ENCODE measurements at places on chromosomes 12 and 14.

GRCh38 chr12:115093261-115093660 lies 409.3 kb upstream of the TBX3 start:
- no peak for DNase-seq

- DNase-seq = no peak
These were observed 136.5 kb downstream of the TGFB3 start for GRCh38 chr14:75845136-75845804.

GRCh38 chr14:54572316-54572715 lies 5.4 kb downstream of the SAMD4A start:
- no peak for DNase-seq

DNA sequence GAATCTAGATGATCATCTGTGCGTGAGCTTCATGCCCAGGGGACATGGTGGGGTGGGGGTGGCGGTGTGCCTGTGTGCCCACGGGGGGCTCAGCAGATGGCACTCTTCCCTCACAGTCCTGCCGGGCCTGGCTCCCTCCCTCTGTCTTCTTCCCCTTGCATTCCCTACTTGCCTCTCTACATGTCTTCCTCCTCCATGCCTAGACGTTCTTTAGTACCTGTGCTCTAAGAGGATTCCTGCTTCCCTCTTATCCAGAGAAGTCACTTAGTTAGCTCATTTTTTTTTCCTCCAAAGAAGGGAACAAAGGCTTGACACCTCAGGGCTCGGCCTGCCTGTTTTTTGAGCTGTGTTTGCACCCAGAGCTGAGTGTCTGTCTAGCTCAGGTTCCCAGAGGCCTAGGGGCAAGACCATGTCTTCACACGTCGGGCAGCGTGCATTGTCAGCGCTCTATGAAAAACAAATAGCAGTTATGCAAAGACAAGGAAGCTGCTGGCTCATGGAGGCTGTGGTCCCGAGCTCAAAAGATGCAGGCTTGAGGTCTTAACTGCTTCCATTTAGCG lies 48.8 kb downstream of the NINJ2 start:
- no peak for DNase-seq

DNA sequence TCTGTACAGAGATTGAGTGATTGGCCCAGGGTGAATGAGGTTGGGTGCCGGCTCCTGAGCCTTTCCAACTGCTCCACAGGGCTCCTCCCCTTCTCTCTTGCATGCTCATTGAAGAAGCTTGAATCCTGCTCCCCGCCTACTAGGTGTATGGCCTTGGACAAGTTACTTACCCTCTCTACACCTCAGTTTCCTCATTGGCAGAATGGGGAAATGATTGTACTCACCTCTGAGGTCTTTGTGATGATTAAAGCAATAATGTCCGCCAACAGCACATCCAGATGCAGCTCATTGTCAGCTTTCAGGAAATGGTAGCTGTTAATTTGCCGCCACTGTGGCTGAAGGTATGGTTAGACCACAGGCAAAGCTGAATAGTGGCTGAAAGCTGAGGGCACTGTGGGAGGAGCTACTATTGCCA lies 174.1 kb downstream of the CRADD start:
- DNase-seq = no peak

GRCh38 chr12:26628234-26628633 lies 204.8 kb downstream of the ITPR2 start:
- no peak for DNase-seq

DNA sequence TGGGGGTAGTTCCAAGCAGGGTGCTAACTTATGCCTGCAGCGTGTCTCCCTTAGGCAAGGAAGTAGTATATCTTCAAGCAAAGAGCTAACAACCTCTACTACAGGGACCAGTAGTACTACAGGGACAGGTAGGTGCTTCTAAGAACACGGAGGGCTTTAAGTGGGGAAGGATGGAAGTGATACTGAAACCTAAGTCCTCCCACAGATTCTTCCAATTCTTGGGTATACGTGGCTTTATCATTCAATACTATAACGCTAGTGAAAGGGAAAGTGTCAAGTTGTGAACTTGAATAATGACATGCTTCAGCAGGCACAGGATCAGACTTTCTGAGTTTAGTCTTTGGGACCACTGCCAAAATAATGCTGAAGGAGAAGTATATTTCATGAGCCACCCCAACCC lies 241.7 kb downstream of the CEP128 start:
- DNase-seq = no peak

- DNase-seq = no peak
These were observed 56.5 kb upstream of the RPH3A start for GRCh38 chr12:112734859-112735695.

- no peak for DNase-seq
These were observed 26.2 kb downstream of the RTRAF start for GRCh38 chr14:52015411-52016030.

DNA sequence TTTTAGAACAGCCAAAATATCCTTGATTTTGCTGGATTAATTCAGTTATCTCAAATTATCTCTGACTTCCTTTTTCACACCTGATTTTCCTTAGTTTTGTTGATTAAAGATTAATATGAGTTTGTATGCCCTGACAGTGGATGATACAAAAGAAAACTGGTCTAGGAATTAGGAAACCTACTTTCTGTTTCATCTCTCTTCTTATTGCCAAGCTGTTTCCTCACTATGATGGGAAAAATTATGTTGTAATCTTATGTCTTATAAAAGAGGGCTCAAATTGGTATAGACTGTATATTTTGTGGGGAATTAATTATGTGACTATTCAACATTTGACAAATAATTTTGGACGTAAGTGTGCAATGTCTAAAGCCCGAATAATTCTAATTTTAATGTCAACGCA lies 271.6 kb downstream of the FBXL14 start:
- no peak for DNase-seq

- peak; percentile 43 for DNase-seq
These were observed 109.3 kb upstream of the MYF6 start for GRCh38 chr12:80598004-80598606.

DNA sequence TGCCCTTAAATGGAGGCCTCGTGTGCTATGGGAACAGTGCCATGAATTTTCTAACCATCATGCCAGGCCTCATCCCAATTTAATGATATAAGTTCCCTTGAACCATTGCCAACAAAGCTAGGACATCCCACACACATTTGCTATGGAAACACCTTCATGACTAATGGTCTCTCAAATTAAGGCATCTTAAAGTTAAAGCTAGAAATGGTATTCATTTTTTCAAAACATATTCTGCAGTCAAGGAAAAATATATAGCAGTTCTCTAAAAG lies 117.3 kb downstream of the BTG1 start:
- DNase-seq = peak; percentile 15

- DNase-seq = no peak
These were observed 27.4 kb upstream of the METAP2 start for GRCh38 chr12:95446506-95446900.

DNA sequence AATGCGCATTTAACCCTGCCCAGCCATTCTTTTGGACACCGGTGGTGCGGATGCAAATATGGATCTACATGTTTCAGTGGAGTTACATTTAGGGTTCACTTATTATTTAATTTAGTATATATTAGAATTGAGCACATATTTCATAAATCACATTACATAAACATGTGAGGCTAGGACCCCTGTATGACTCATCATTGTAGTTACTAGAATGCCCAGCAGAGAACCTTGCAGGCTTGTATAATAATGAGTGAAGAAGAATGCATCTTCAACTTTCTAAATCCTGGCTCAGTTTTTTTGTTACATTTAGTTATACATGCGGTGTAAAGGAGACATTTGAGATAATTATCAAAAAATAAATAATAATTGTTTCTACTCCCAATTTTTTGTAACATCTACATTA lies 369.0 kb downstream of the ATP23 start:
- DNase-seq = no peak

GRCh38 chr14:68468437-68469207 lies 324.2 kb downstream of the ZFP36L1 start:
- no peak for DNase-seq

GRCh38 chr12:95966287-95966870 lies 23.2 kb downstream of the AMDHD1 start:
- DNase-seq = no peak

GRCh38 chr14:27077214-27077613 lies 479.4 kb upstream of the NOVA1 start:
- DNase-seq = no peak

DNA sequence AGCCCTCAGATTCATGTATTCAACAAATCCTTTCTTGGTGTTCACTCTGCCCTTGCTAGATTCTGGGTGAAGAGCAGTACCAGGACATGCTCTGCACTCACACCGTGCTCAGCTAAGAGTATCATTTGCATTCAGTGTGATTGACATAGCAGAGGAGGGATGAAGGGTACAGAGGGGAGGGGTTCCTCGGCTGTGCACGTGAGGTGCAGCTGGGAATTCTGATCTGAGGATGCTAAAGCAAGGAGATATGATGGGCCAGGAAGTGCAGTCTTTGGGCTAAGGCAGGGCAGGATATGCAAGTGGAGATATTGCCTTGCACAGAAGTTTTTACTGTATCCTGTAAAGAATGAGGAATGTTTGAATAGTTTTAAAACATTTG lies 108.6 kb downstream of the FGD4 start:
- no peak for DNase-seq

- no peak for DNase-seq
These were observed 28.1 kb upstream of the PRICKLE1 start for GRCh38 chr12:42617622-42618021.

DNA sequence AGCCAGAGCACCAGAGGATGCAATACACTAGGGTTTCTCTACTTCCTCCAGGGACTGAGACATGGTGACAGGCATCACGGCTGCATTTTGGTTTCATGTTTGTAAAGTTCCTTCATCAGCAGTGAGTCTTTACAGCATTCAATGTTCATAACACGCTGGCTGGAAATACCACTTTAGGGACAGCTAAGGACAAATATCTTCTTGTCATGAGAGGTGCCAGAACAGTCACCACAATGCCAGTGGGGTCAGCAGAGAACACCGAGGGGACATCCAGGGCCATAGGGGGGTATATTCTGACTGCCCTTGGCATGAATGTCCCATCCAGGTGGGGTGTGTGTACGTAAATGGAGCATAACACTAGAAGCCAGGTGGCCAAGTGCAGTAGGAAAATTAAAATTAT lies 72.3 kb downstream of the CCDC60 start:
- no peak for DNase-seq

- DNase-seq = no peak
These were observed 528.5 kb upstream of the CCDC196 start for GRCh38 chr14:65957631-65958205.

DNA sequence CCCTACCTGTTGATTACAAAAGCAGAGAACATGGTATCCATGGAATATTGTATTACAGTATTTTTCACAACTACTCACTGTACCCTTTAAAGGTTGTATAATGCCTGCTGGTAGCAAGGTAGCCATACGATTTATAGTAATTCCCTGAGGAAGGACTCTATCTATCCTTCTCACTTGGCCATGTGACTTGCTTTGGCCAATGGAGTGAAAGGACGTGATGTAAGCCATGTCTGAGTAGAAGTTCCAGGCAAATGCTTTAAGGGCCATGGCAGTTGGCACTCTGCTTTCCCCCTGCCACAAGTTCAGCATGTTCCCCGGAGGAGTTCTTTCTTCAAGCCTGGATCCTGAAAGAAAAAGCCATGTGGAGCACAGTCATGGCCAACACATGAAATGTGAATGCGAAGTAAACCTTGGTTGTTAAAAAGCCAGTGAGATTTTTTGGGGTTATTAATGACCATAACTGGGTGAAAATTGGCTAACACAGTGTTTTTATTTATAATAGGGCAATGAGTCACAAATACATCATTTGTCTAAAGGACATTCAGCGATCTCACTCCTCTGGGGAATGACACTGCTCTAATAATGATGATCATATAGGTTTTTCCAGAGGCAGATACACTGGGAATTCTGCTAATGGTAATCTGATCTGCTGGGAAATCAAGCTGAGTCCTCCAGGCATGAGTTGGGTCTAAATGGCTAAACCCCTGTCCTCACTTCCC lies 67.4 kb upstream of the SLC38A2 start:
- DNase-seq = no peak

DNA sequence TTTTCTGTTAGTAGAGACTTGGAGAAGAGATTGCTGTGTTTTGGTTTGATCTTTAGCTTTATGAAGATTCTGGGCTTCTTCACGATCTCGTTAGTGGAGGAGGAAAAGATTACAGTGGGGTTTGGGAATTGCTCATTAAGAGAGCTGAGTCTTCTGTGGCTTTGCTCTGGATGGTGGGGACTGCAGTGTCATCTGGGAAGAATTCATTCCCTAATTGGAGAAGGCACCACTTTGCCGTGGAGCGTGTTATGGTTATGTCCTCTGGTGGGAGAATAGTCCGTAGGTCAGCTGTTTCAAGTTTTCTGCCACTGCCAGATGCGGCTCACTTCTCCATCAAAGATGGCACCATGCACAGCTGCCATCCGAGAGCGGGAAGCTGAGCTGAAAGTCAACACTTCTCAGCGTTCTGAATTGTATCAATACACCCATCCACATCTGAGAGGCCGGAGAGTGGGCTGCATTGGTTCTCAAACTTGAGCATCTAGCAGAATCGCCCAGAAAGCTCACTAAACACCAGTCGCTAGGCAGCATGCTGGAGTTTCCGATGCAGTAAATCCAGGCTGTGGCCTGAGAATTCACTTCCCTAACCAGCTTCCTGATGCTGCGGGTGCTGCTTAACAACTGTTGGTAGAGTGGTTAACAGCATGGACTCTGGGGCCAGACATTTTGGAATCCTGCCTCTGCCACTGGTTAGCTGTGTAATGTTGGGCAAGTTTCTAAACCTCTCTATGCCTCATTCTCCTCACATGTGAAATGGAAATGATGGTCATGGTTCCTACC lies 117.8 kb downstream of the PLXNC1 start:
- DNase-seq = no peak

GRCh38 chr12:116174006-116174405 lies 103.5 kb downstream of the MED13L start:
- no peak for DNase-seq

- DNase-seq = no peak
These were observed 85.5 kb upstream of the EGLN3 start for GRCh38 chr14:34036319-34036766.

GRCh38 chr12:65648461-65648860 lies 175.8 kb upstream of the HMGA2 start:
- no peak for DNase-seq

- peak; percentile 43 for DNase-seq
These were observed 930 bp upstream of the MIA2 start for GRCh38 chr14:39232554-39233415.

- DNase-seq = no peak
These were observed 1.1 kb downstream of the C14orf93 start for GRCh38 chr14:23008831-23009230.

Data from fibroblast of skin of left biceps (primary cell).